ENCODE measurements at places on chromosomes 6 and 20.

DNA sequence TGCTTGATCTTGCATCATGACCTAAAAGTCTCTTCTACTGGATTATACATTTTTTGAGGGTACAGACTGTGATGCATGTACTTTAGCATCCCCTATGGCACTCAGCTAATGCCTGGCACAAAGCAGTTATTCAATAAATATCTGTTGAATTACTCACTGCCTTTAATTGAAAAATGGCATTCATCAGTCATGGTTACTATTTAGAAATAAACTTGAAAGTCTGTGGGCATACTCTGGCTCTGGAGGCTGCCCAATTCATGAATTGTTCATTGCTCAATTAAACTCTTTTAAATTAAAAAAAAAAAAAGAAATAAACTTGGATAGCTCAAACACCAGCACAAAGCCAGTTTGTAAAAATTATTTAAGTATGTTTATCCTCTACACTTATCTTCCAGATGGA, 40.0 kb downstream of the HEBP2 start:
- DNase-seq: no peak

DNA sequence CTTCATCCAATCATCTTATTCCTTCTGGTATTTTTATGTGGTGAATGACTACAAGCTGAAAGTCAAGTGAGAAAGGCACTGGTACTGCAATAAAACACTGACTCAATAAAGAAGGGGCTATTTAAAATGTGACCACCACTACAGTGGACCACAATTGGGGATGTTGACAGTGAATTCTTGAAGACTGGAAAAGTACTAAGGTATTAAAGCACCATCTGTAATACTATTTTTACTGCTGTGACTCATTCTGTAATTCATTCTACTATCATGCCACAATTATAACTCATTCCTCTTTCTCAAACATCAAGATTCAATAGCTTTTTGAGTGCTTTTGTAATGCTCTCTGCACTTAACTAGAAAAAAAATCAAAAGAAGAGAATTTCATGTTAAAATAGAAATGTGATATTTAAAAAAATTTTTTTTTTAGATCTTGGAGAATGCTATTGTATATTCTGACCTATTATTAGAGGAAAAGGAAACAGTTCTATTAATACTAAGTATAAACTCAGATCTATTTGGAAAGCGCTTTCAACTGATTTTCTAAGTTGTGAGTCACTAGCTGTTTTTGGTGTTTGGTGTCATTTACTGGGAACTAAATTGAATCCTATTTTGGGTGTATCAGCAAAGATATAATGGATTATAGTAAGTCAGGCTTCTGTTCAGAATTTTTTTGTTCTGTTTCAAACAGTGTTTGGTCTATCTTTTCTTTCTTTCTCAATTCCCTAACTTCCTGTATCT, 104.7 kb upstream of the TMEM170B start:
- no peak for DNase-seq

- no peak for DNase-seq
Measured at GRCh38 chr6:136067731-136068341, 182.3 kb downstream of the MTFR2 start.

GRCh38 chr6:159440911-159441703, 251.9 kb downstream of the SOD2 start:
- DNase-seq: peak; percentile 83

DNA sequence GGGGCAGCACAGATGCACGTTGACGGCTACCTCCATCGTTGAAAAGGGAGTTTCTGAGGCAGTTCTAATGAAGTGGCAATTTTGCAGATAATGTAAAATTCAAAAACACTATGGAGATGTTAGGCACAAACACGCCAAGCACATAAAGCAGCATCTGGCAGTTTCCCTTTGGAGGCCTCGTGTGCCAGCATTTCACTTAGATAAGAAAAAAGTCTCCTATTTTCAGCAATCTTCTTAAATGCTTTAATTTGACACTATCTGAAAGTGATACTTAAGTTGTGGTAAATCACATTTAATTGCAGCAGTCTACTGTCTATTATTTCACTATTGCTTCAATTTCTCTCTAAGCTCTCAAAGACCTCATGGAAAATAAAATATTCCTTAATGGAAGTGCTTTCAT, 125.3 kb upstream of the PROKR2 start:
- no peak for DNase-seq

- DNase-seq: no peak
Measured at GRCh38 chr6:126156973-126157372, 170.6 kb downstream of the TRMT11 start.

- DNase-seq: no peak
Measured at GRCh38 chr20:48319943-48320584, 507.7 kb downstream of the PREX1 start.

DNA sequence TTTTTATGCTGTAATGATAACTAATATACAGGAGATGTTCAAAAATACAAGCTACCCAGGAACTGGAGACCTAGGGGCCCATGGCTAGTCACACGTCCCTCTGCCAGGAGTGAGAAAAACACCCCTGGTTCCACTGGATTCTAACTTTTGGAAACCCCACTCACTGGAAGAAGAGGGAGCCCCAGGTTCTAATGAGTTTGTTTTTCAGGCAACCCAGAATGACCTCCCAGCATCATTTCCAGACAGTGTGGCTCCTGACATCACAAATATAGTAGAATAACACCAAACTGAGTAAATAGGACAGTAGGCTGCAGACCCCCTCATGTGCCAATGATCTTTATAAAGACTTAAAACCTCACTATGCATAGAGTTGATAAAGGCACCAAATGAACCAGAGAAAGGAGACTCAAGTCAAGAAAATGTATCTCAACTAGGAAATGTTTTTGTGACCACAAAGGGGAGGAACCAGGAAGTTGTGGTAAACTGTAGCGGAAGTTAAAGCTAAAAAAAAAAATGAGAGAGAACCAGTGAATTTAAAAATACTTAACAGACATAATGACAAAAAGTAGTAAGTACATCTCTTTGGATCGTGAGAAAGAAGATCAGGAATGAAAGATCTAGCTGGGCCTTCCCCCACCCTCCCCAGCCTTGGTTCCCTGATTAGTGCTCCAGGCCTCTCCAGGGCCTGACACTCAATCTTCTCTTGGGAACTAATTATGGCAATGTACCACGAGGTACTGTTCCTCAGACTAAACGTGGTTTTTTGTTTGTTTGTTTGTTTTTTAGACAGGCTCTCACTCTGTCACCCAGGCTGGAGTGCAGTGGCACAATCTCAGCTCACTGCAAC, 19.8 kb downstream of the HLA-E start:
- peak; percentile 21 for DNase-seq

DNA sequence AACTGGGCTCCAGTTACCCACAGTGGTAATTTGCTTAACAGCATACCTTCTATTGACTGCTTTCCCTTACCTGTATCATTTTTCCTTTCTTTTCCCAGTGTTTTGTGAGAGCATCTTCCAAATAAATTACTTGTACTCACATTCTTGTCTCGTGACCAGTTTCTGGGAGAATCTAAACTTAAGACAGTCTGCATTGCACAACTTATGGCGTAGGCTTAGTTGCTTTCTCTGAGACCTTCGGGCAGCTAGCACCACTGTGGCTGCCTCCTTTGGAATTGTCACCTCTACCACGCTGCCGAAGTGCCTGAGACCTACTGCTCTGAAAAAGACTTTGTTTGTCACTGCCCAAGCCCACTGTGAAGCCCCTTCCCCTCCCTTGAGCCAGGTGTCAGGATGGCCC, 188.1 kb upstream of the BMP2 start:
- DNase-seq: no peak

DNA sequence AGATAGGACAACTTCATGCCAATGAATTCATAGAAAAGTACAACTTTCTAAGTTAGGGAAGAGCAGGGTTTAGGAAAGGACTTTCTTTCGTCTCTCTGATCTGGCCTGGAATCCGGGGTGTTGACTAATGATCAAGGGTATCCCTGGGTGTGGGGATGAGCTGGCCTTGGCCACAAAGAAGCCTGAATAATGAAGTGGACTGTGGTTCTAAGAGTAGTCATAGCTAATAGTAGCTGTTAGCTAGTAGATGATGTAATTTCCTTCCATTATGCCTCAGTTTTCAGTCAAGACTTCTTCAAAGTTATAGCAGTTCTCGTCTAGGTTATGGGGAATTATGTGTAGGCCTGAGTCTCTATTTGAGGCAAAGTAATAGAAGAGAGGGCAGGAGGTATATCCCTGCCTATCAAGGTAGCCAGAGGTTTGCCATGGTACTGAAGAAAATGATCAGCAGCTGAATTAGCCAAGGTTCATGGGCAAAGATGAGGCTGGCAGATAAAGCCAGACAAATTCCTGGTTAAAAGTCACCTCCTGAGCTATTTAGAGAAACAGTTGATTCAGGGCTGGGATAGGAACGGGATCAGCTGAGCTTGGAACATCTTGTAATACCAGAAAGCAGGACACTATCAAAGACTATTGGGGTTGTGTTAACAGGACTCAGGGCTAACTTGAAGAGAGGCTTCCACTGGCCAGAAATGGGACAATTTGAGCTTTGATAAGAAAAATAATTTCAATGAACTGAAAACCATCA, 18.7 kb upstream of the TRPC4AP start:
- DNase-seq: no peak

- DNase-seq: peak; percentile 12
Measured at GRCh38 chr6:69314531-69314930, 482.3 kb downstream of the LMBRD1 start.

- no peak for DNase-seq
Measured at GRCh38 chr20:58774214-58774613, 76.5 kb downstream of the GNAS-AS1 start.
